ENCODE measurements at places on chromosomes 7 and 10.

GRCh38 chr7:104826135-104826534 lies 187.9 kb upstream of the KMT2E start:
- DNase-seq: no peak

- DNase-seq: no peak
These were observed 20.0 kb upstream of the JAZF1 start for GRCh38 chr7:28200598-28200997.

DNA sequence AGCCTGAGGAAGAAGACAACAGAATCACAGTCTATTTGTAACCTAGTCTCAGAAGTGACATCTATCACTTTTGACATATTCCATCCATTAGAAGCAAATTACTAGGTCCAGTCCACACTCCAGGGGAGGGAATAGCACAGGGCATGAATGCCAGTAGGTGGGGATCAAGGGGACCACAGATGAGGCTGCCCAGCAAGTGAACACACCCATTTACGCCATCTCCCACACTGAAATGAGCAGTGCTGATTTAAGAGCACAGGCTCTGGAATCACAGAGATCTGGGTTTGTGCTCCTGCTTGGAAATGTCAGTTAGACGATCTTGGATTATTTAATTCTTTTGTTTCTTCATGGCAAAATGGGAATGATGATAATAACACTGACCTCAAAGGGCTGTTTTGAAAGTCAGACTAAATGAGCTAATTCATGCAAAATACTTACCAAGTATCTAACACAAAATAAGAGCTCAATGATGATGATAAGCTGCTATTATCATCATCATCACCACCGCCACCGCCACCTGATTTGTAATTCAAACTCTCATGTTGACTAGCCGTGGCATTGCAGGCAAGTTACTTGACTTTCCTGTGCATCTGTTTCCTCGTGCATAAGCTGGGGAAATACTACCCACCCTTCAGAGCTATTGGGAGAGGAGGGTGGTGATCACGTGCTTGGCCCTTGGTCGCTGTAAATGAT lies 138.9 kb upstream of the KLF14 start:
- DNase-seq: no peak

- DNase-seq: no peak
These were observed 119.3 kb upstream of the ACBD5 start for GRCh38 chr10:27359792-27360355.

- DNase-seq: no peak
These were observed 80.9 kb downstream of the SORBS1 start for GRCh38 chr10:95480102-95480900.

- no peak for DNase-seq
These were observed 45.1 kb downstream of the CHN2 start for GRCh38 chr7:29239638-29240037.

GRCh38 chr7:7344583-7344982 lies 162.2 kb downstream of the C1GALT1 start:
- no peak for DNase-seq

DNA sequence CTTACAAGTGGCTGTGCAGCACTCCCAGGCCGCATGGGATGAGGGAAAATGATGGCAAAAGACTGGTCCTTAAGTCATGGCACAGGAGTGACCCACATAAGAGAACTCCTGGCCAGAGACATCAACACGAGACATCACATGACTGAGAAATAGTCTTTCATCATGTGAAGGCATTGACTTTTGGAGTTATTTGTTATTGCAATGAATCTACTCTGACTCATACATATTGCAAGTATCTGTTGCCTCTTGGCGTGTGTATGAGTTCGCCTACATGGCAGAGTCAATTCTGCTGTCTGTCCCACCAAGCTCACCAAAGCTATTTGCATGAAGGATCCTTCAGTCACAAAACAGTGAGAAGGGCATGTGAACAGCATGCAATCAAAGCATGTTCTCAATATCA lies 59.7 kb upstream of the HABP2 start:
- no peak for DNase-seq

GRCh38 chr10:62985807-62986600 lies 147.1 kb upstream of the NRBF2 start:
- DNase-seq: no peak

GRCh38 chr7:29156907-29157452 lies 10.6 kb upstream of the CPVL start:
- DNase-seq: no peak

GRCh38 chr7:144723301-144723700 lies 112.6 kb downstream of the TPK1 start:
- no peak for DNase-seq

DNA sequence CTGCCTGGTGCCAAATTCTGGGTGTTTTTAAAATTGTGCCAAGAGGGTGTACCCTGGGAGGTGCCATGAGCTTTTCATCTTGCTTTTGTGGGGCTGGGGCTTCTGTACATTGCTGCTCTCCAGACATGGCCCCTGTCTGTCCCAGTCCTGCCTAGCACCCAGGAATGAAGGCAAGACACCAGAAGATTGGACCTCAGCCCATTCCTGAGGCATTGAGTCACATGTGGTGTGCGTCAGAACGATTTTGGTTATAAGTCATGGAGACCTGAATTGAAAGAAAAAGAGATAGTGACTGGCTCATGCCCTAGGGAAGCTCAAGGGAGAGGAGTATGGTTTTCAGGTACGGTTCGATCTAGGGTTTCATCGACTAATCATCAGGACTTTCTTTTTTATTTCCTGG lies 493.2 kb downstream of the TYW1 start:
- no peak for DNase-seq

- DNase-seq: peak; percentile 46
These were observed 7.6 kb downstream of the NDST2 start for GRCh38 chr10:73803680-73804286.

DNA sequence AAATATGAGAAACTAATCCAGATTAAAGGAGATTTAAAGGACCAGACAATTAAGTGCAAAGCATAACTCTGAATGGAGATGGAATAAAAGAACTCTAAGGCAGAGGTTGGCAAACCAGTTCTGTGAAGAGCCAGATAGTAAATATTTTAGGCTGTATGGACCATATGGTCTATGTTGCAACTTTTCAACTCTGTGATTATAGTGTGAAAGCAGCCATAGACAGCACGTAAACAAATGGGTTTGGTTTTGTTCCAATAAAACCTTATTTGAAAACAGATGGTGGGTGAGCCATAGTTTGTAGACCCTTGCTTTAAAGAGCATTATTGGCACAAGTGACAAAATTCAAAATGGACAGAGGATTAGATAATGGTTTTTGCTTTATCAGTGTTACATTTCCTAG lies 884.1 kb downstream of the CCSER2 start:
- DNase-seq: no peak

DNA sequence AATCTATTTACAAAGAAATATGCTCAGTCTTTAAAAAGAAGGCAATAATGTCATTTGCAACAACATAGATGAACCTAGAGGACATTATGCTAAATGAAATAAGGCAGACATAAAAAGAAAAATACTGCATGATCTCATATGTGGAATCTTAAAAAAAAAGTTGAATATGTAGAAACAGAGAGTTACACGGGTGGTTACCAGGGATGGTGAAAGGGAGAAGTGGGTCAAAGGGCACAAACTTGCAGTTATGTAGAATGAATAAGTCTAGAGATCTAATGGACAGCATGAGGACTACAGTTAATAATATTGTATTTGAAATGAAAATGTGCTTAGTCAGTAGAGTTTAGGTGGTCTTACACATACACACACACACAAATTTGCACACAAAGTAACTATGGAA lies 88.2 kb upstream of the CCDC71L start:
- DNase-seq: no peak

GRCh38 chr7:48628793-48629349 lies 295.5 kb upstream of the CDC14C start:
- DNase-seq: no peak

- DNase-seq: no peak
These were observed 207.3 kb downstream of the FAM107B start for GRCh38 chr10:14567421-14567820.

GRCh38 chr7:25444991-25445390 lies 216.7 kb upstream of the NPVF start:
- DNase-seq: no peak
